ENCODE measurements at places on chromosomes 6 and 20.

GRCh38 chr6:13766201-13766634 lies 48.1 kb downstream of the MCUR1 start:
- peak; percentile 95 for DNase-seq

DNA sequence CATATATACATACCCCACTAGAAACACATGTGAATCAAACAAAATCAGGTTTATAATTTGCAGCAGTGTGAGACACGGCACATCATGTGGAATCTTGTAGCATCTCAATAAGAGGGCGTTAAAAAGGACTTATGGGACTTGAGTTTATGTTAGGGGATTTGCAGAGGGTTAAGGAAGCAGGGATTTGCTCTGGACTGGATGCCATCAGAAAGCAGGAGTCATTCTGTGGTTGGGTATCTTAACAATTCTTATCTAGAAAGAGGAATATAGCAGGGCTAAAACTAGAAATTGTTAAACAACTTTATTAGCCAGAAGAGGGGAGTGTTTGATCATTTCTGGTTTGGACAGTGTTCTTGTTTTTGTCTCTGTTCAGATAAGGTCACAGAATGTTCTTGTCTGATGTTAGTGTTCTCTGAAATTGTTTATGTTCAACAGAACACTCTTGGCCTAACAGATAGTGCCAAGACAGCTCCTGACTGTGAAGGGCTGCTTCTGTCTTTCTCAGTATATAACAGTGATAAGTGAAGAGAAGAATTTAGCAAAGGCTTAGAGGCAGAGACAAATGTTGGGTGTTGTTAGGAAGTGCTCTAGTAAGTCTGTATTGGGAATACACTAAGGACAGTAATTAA lies 39.2 kb downstream of the LIN28B start:
- no peak for DNase-seq

DNA sequence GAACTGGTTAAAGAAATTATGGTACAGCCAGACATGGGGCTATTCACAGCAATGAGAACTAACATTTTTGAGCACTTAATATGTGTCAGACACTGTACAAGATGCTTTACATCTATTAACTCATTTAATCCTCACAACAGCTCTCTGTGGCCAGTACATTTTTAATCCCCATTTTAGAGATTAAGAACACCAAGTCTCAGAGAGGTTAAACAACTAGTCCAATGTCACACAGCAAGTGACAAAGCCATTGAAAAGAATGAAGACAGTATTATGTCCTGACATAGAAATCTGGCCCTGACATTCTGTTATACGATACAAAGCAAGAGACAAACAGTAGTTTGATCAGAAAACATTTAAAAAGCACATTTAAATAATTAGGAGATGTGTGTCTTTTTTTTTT lies 3.8 kb upstream of the CSNK2A1 start:
- no peak for DNase-seq

DNA sequence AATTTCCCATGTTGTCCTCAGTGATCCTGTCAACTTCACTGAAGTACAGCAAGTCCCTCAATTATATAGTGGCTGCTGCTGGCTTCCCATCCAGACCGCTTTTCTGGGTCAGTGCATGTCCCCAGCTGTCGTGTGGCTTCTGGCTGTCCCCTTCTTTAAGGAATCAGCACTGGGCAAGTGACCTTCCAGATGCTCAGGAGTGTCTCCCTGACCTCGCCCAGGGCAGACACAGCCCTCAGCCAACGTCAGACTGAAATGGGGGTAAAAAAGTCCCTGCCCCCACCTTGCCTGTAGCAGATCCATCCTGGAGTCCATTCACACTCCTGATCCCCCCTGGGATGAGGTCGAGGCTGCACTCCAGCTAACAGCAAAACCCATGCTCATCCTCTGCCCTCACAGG lies 23.7 kb downstream of the OVOL2 start:
- no peak for DNase-seq

- peak; percentile 76 for DNase-seq
Observed at GRCh38 chr20:32091888-32092346, 17.6 kb upstream of the TM9SF4 start.

DNA sequence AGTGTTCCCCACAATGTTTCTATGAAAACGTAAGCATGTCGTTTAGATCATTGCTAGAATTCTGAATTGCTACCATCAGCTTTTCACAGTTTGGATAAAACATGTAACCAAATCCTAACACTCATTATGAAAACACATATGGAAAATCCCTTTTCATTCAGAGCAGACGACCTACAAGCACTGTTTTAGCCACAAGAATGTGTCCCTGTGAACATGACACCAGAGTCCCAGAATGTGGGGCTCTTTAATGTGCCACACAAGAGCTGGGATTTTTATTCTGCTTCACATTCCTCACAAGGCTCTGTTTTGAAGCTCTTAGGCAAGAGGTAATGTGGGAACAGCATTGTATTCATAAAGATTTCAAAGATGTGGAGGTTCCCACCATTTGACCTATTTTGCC lies 141.1 kb upstream of the CITED2 start:
- DNase-seq = no peak

- no peak for DNase-seq
Observed at GRCh38 chr6:894274-894673, 201.3 kb upstream of the EXOC2 start.

- DNase-seq = no peak
Observed at GRCh38 chr6:167925026-167925425, 72.4 kb upstream of the KIF25 start.

GRCh38 chr6:79810185-79810705 lies 137.1 kb downstream of the ELOVL4 start:
- DNase-seq = no peak

GRCh38 chr6:39998126-39998525 lies 63.9 kb upstream of the MOCS1 start:
- DNase-seq = no peak

DNA sequence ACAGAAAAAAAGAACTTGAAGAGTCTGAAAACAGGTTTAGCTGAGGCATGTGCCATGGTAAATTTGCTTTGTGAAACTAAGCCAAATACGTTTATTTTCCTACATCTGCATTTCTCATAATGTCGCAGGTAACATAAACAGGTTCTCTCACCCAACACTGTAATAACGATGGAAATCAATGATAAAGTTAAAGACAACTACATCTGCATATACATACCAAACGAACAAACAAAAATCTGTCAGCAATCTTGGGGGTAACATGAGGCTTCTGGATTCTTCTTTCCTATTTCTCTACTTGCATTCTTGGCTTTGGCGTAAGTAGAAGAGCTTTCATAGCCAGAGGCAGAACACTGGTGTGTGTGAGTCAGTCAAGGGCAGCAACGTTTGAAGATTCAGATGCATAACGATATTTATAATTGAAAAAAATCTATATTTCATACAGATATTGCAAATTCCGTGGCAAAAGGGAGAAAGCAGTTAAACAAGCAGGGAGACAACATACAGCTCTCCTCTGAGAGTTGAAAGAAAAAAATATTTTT lies 195.1 kb downstream of the EDN1 start:
- no peak for DNase-seq

- no peak for DNase-seq
Observed at GRCh38 chr20:19889011-19889953, 127.9 kb upstream of the NAA20 start.

DNA sequence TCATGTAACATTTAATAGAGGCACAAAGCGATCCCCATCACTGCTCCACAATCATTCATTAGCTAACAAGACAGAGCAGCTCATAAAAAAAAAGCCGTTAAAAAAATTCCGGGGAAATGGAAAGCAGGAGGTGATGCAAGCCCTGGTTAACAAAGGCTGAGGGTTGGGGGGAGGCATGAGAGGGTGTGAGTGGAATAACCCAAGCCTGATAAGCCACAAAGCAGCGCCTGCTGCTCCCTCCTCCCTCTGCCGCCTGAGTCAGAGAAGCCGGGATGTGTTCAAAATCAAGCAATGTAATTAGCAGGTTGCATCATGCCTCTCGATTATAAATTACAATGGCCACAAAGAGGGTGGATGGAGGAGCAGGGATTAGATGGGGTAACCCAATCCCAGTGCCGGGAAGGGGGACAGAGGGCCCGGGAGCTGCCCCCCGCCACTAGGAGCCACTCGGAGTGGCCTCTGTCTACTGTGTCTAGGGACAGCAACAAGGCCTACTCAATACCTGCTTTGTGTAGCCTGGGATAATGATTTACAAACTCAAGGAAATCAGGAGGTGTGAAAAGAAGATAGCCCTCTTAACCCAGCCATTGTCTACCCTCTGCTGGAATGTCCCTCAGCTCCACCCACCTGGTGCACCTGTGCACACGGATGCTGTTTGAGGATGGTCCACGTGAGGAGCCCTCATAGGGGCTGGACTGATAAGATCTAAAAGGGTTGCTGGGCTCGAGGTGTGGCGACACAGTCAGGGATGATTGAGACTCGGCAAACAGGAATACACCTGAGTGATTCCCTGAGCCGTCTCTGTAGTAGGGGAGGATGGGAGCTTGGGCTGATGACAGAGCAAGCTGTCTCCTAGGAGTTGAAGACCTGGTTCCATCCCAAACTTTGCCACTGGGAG lies 156.9 kb downstream of the VEGFA start:
- peak; percentile 96 for DNase-seq

DNA sequence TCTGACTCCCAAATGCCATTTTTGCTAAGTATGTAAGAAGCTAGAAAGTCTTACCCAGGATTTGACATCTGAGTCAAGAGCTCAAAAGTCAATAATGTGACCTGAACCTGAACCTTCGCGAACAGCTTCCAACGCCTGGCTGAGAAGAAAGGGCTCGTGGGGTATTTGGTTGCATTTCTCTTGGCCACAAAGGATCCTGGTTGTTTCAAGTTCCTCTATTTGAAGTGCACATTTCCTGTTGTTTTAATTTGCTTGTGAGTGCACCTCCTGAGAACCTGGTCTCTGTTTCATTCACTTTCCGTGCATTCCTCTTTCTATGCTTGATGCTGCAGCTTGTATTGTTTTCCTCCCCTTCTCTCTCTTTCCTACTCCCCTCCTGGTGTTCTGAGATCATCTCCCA lies 212.5 kb downstream of the FOXA2 start:
- DNase-seq = peak; percentile 96

- DNase-seq = no peak
Observed at GRCh38 chr6:156423075-156423474, 354.1 kb upstream of the ARID1B start.

DNA sequence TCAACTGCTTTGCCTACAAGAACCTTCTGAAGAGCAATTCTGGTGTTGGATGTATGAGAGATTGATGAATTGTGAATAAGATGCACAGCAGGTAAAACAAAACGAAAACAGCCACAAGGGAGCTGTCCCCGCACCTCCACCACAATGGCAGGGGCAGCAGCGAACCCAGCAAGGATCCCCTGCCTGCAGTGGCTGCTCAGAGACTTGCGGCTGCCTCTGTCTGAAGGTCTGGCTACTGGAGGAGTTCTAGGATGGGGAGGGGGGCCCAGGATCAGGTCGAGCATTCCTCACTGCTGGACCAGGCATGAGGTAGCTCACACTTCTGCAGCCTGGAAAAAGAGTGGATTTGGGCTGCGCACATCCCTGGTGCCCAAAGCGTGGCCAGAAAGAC lies 523.5 kb downstream of the CDH26 start:
- DNase-seq = no peak

DNA sequence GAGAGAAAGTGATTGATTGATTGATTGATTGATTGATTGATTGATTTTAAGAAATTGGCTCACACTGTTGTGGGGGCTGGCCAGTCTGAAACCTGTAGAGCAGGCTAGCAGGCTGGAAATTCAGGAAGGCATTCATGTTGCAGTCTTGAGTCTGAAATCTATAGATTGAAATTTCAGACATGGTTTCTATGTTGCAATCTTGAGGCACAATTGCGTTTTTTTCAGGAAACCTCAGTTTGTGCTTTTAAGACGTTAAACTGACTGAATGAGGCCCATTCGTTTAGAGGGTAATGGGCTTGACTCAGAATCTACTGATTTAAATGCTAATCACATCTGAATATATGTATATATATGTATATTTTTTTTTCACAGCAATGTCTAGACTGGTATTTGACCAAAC lies 106.3 kb downstream of the STXBP5 start:
- DNase-seq = peak; percentile 84

- DNase-seq = no peak
Observed at GRCh38 chr6:98590997-98591396, 243.4 kb upstream of the POU3F2 start.

DNA sequence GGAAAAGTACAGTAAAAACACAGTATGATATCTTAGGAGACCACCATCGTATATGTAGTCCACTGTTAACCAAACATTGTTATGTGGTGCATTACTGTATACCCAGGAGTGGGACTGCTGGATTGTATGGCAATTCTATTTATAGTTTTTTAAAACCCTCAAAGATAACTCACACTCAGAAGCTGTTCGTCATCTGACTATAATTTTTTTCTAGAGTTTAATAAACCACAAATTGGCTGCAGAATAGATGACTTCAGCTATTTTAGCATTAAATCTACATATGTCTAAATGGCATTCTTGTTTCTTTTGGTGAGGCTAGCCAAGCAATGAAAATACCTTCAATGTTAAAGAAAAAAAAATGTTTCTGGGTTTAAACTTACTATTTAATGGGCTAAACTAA lies 134.2 kb upstream of the BMP5 start:
- no peak for DNase-seq

GRCh38 chr20:24634855-24635254 lies 165.4 kb downstream of the SYNDIG1 start:
- DNase-seq = peak; percentile 24

- DNase-seq = no peak
Observed at GRCh38 chr6:152783217-152783878, 32.8 kb downstream of the VIP start.
